ENCODE measurements at places on chromosomes 12 and 14. TPM values are rescaled to one million over a fixed set of nuclear protein-coding genes. Genes with fewer than 3 reads are reported as not detected.

The OTOGL gene
- 0.46 TPM for total RNA-seq

The TAS2R8 gene
- not detected for total RNA-seq

The AMN gene
- 0.10 TPM for total RNA-seq

The APEX1 gene
- 96.2 TPM for total RNA-seq

The SMIM41 gene
- 0.19 TPM for total RNA-seq

The CCNT1 gene
- total RNA-seq = 26.7 TPM

The LIN7A gene
- total RNA-seq = 2.4 TPM

The CLEC12A gene
- total RNA-seq = 2.0 TPM

The BCL11B gene
- 1.5 TPM for total RNA-seq

- no peak for DNase-seq
These were observed 1.6 kb downstream of the MARK3 start for GRCh38 chr14:103386713-103387329.

DNA sequence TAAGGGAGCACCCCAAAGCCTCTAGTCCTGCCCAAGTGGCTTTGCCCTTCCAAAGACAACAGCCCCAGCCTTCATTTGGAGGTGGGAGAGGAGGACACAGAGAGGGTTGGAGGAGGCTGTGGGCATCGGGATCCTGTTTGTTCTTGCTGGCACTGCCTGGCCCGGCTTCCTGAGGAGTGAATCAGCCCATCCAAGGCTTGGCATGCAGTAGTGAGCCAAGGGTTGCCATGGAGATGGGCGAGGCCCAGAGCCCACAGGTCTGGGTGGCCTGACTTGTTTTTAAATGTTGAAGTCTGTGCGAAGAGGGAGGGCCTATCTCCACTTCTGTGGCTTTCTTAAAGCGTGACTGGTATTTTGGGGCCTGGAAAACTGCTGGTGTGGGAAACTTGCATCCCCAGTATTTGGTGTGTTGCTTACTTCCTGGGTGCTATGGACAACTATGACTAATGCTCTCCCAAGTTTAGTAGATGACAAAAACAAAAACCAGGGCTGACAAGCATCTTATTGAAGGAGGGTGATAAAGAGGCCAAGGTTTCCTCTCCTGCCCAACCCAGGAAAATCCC, 15.8 kb downstream of the CD9 start:
- peak; percentile 88 for DNase-seq

- no peak for DNase-seq
These were observed 282.2 kb downstream of the ALG10 start for GRCh38 chr12:34304546-34304945.

DNA sequence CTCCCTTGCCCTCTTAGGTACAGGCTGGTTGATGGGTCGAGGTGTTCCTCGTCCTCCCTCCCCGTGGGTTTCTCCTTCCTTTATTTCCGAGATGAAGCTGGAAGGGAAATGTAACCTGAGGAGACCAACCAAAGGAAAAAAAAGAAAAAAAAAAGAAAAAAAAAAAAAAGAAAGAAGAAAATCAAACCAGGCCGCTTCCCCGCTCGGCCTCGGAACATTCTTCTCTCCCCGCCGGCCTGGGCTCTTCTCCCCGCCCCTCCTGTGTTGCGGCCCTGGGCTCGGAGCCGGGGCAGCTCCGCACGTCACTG, 1.6 kb upstream of the NFATC4 start:
- no peak for DNase-seq

GRCh38 chr12:82412246-82412645, 53.9 kb downstream of the METTL25 start:
- DNase-seq = no peak

DNA sequence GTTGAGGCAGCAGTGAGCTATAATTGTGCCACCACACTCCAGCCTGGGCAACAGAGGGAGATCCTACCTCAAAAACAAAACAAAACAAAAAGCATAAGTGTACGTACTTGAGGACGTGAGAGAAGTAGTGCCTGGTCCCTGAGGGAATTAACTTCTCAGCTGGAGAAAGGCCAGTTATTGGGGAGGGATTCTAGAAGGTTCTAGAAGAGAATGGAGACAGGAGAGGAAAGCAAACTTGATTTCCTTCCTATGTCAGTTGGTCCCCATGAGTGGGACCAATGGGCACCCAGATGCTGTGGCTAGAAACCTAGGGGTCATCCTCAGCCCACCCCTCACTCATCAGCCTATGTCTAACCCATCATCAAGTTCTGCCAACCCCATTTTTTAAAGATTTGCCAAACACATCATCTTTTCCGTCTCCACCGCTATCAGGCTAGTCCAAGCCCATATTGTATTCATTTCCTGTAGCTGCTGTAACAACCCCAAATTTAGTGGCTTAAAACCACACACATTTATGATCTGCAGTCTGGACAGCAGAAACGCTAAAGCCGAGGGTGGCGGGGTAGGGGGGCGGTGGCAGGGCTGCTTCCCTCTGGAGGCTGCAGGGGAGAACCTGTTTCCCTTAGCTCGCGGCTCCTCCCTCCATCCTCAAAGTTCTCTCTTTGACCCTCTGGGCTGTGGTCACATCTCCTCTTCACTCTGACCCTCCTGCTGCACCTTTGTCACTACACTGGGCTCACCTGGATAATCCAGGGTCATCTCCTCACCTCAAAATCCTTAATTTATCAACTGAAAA, 7.2 kb upstream of the RBM19 start:
- no peak for DNase-seq

DNA sequence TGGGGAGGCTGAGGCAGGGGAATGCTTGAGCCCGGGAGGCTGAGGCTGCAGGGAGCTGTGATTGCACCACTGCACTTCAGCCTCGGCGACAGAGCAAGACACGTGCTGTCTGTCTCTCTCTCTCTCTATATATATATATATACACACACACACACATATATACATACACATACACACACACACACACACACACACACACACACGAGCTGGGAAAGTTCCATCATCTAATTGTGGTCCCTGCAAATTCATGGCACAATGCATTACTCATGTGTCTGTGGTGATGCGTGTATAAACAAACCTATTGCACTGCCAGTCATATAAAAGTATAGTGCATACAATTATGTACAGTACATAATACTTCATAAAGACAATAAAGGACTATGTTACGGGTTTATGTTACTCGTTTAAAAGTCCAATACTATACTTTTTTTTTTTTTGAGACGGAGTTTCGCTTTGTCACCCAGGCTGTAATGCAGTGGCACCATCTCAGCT, 36.6 kb downstream of the WDR89 start:
- DNase-seq = no peak

- no peak for DNase-seq
These were observed 16.4 kb upstream of the MED13L start for GRCh38 chr12:116293687-116294453.

DNA sequence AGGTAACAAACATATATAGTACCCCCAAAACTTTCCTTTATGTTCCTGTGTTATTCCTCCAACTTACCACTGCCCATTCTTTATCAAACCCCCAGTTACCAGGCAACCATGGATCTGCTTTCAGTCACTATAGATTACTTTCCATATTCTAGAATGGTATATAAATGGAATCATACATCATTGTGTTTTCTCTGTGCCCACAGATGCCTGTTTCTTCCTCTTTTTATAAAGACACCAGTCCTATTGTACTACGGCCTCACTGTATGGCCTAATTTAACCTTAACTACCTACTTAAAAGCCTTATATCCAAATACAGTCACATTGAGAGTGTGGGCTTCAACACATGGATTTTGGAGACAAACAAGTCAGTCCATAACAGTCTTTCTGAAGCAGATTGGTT, 2.6 kb downstream of the TAS2R14 start:
- DNase-seq = no peak

DNA sequence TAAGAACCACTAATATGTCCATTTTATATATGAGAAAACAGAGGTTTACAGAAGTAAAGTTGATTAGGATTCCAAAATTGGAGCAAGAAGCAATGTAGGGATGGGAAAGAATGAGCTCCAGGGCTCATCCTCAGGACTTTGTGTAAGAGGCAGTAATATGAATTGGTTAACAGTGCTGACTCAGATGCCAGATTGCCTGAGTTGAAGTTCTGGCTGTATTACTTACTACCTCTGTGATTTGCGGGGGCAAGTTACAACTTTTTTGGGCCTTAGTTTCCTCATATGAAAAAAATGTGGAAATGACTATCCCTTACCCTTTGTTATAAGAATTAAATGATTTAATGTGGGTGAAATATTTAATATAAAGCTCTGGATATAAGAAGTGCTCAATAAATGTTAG, 35.1 kb upstream of the PPP2R5E start:
- no peak for DNase-seq

DNA sequence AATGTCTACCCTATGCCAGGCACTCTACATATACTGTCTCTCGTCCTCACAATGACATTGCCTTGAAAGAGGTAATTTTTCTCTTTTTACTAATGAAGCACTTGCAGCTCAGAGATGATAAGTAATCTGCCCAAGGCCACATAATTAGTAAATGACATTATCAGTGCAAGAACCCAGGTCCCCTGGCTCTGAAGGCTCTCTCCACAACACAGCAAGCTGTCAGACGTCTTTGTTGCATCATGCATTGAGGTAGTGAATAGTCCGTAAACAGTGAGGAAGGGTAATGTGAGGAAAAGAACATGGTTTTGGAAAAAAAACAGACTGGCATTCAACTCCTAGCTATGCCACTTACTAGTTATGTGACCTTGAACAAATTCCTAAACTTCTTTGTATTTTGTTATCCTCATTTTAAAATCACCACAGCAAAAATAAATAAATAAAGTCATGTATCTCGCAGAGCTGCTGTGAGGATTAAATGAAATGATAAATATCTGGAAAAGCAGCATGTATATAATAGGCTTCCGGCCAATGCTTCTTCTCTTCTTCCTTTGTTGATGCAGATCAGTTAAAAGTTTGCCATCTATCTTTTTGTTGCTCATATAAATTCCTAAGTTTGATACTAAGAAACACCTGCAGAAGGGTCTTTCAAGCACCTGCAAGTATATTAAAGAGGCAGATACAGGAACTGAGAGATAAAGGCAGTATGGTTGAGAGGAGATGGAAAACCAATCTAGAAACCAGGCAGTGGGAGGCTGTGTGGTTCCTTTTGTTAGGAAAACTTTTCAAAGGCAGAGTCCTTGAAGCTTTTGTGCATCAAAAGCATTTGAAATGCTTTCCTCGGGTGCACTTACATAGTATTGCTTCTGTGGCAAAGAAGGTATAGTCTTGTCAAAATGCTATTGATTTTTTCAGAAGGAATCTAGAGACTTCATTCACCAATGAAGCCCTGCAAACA, 82.8 kb downstream of the BTG1 start:
- no peak for DNase-seq

- no peak for DNase-seq
These were observed 185.5 kb downstream of the FOXN3 start for GRCh38 chr14:89231426-89232113.

- no peak for DNase-seq
These were observed 168.9 kb downstream of the VRK1 start for GRCh38 chr14:96965885-96966595.

DNA sequence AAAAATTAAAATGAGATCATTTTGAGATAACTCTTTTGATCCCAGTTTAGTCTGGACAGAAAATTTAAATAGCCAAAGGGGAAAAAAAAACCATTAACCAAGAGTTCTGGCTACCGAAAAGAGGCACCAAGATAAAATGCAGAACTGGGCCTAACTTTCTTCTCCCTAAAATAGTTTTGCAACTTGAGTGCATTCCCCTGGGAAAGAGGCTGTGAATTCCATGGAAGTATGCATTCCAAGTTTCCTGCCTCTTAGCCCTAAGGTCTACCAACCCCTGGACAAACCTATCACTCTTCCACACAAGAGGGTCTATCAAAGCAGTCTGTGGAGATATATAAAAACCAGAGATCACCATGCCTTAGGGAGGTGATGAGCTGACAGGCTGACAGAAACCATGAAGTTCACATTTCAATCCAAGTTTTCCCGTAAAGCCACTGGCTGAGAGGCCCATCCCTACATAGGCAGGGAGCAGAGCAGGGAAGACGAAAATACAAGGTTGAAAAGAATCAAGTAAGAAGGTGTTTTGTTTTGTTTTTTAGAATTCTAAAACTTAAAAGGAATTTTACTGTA, 33.8 kb downstream of the DCP1B start:
- DNase-seq = no peak

DNA sequence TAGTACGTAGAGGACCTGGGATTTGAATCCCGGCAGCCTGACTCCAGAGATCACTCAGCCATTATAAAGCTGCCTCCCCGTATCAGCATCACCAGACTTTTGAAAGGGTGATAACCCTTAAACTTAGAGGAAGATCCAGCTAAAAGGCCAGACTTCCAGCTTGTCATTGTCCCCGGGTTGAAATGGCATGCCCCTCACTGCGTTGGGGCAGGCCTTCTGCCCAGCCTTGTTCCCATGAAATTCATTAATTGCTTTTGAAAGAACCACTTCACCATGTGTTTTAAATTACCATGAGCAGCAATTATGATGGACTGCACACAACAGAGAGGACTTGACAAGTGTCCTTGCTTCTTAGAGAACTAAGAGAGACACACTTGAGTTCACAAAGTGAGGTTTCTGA, 269.6 kb upstream of the CRY1 start:
- no peak for DNase-seq

DNA sequence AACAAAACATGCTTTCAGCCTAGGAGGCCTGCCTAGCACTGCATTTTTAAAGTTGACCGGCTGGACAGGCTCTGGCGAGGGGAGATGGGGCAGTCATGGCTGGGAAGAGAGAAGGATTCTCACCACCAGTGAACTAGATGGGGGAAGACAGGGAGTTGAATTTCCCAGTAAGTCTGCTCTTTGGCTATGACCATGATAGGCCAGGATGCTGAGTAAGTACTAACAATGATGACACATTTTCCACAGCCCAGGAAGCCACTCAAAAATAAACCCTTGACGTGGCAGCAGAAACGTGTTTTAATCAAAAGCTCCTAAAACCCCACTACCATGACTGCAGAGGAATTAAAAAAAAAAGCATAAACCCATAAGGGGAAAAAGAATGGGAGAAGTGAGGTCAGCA, 19.0 kb downstream of the KCTD10 start:
- no peak for DNase-seq

DNA sequence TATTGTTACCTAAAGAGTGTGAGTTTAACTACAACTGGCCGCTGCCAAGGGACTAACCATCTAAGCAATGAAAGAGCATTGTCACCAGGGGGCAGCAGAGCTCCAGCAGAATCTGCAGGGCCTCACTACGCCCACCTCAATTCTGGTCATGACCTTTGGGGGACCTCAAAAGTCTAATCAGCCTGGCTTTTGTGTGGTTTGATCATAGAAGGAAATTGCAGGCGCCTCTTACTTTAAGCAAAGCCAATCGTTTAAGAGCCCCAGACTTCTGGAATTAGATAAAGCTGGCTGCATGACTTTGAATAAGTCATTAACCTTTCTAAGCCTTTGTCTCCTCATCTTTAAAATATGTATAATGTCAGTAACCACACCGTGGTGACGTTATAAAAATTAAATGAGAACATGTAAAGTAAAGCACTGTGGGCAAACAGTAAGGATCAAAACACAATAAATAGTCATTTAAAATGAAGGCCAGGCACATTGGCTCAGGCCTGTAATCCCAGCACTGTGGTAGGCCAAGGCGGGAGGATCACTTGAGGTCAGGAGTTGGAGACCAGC, 58.6 kb downstream of the TBX3 start:
- DNase-seq = no peak

- no peak for DNase-seq
These were observed 60.4 kb upstream of the CMKLR1 start for GRCh38 chr12:108399514-108399913.

- no peak for DNase-seq
These were observed 127.1 kb downstream of the TMEM30B start for GRCh38 chr14:61153914-61154545.

- DNase-seq = no peak
These were observed 50.7 kb downstream of the ELK3 start for GRCh38 chr12:96244826-96245225.
